ENCODE measurements at places on chromosomes 5 and 9.

DNA sequence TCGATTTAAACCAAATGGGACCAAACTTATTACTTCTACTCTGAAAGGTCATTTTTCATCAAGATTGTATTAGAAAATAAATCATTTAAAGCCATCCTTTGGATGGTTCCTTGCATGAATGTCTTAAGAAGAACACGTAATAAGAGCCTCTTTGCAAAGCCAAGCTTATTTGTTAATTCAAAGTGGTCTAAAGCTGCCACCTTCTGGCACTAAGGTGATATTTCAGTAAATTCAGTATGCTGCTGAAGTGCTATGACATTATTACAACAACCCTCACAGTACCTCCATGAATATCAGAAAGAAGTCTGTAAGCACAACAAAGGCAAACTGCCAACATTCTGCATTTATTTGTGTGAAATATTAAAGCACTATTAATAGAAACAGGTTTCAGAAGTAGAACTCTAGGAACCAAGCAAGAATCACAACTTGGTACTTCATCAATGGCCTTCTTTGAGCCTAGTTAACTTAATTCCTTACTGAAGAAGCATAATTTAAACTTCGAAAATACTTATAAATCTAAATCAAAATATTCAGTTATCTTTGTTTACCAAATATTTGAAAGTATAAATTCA, 53.1 kb upstream of the TYRP1 start:
- DNase-seq: no peak

- DNase-seq: no peak
These were observed at the start of gene MCTP1 for GRCh38 chr5:95284572-95285408. MCTP1 (minus strand) TSS chr5:95285094.

DNA sequence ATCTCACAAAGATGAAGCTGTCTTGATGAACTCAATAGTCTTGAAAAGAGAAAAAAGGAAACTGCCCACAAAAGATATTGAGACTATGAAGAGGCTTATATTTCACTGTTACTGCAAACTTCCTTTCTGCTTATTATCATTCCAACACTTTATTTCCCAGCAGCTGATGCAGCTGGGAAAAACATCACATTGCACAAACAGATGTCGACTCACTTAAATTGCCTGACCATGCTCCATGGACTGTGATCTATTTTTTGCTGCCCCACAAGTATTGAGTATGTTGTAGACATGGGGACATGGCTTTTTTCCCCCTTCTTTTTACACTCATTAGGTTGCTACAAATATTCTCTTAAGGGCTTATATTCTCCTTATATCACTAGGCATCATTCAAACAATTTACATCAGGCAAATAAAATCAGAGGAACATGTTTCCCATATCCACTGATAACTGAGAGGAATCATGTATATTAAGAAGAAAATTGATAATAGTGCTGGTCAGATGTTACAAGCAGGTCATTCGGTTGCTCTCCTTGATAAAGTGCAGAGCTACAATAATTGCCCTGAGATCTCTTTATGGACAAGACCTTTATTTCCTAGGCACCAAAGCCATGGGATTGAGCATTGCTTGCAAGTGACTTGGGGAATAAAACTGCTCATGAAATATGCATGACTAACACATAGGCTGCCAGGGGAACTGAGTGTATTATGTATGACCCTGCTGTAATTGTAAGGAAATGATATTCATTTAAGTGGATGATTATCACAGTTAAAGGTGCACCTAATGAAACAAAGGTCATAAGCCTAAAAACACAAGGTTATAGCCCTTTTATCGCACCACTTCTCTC, 509.9 kb downstream of the ZNF608 start:
- DNase-seq: no peak

DNA sequence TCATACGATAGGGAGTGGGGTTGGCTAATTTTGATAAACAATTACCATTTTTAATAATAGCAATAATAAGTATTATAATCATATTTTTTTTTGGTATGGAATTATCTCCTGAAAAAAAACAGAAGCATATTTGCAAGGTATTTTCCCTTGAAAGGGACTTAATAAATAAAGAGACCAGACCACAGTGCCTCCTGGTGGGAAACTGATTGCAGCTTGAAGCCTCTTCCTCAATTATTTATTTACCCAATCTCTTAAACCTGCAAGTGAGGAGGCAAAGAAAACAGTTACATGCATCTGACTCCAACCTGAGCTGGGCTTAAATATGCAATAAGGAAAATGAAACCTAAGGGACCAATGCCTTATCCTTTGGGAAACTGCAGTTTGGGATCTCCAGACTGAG, 388.1 kb upstream of the ACO1 start:
- no peak for DNase-seq

DNA sequence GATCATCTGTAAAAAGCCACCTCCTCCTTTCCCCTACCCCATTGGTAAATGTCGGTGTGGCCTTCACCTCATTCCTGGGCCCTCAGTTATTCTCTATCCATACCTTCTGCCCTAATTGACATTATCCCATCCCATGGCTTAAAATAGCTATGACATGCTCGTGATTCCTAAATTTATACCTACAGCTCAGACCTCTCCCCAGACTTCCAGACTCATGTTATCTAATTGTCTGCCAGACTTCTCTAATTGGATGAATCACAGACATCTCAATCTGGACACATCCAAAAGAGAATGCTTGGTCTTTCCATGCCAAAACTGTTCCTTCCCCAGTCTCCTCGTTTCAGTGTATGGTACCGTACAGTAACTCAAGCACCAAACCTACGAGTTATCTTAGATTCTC, 113.0 kb upstream of the GPR151 start:
- DNase-seq: no peak

DNA sequence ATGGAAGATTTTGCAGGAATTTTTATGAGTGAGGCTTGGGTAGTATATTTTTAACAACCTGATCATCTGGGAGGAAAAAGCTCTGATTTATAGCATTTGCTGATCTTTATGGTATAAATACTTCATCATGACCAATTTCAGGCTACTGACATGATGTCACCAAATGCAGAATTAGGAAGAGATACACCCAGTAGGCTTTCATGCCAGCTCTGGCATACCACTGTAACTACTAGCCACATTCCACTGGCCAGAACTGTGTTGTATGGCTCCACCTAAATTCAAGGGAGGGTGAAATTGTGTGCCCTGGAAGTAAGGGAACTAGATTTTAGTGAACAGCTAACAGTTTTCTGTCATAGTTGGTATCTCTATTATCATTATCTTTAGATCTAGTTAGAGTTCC, 17.6 kb downstream of the AP3S1 start:
- DNase-seq: no peak

DNA sequence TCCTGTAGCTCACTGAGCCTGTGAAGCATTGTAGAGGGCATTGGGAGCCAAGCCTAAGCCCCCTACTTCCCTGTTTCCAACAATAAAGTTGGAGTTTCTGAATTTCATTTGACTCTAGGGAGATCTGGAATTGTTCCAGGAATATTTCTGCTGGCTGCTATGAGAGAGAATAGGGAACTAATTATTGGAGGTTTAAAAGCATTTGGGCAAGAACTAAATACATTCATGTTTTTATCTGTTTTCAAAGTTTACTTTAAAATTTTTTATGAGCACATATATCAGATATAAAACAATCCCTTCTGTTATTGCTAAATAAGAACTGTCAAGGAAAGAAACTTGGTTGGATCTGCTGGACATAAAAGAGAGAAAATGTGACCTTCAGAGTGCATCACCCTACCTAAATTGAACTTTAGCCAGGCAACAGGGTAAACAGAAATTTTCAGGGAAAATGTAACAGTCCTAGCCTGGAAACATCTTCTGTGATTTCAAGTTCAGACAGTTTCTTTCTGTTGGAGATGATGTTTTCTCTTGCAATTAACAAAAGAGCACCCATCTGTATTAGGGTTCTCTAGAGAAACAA, 19.3 kb upstream of the LECT2 start:
- DNase-seq: no peak

GRCh38 chr5:120771202-120771601, 307.1 kb downstream of the PRR16 start:
- DNase-seq: no peak

DNA sequence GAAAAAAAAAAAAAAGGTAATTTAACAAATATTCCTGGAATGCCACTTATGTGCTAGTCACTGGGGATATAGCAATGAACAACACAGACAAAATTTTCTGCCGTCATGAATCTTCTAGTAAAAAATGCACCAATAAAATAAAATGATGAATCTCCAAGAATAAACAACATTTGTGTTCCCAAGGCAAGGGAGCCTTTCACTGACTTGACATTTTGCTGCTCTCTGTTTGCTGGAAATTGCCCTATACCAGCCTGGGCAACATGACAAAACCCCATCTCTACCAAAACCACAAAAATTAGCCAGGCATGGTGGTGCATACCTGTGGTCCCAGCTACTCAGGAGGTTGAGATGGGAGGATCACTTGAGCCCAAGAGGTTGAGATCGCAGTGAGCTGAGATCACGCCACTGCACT, 64.5 kb upstream of the ERBIN start:
- DNase-seq: no peak

GRCh38 chr9:83154087-83154736, 91.3 kb upstream of the RASEF start:
- no peak for DNase-seq

- DNase-seq: no peak
These were observed 20.8 kb upstream of the MELK start for GRCh38 chr9:36551910-36552309.

Measured in activated CD8-positive, alpha-beta memory T cell treated with anti-CD3 and anti-CD28 coated beads for 1 hour (primary cell).